ENCODE measurements at places on chromosomes 4 and X. TPM values are rescaled to one million over a fixed set of nuclear protein-coding genes. Genes with fewer than 3 reads are reported as not detected.
A peak's percentile ranks its signal among the peaks of the same experiment; 100 is the strongest.

DNA sequence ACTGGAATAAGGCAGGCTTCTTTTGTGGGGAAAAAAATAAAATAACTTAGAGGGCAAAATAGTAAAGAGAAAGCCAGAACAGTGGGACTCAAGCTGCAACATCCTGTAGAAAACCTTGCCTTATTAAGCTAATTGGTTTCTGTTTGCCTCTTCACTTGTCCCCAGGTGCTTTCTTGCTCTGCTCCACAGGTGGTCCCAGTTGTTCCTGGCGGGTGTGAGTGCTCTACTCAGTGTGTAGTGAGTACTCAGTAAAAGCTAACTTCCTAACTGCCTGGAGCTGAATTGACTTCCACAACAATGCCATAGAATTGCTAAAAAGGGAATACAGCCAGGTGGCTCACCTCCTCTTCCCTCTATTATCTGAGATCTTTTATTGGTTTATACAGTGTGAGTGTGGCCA, 930.2 kb downstream of the C4orf33 start:
- H3K36me3 ChIP-seq, result no peaks in the 10 kb centered on the region
- H3K27ac ChIP-seq, result no peak overlapping the region
- H3K4me1 ChIP-seq, result no peaks in the 10 kb centered on the region
- H3K27me3 ChIP-seq, result no peaks in the 10 kb centered on the region

ZMYM3 gene
- 28.1 TPM for total RNA-seq

DNA sequence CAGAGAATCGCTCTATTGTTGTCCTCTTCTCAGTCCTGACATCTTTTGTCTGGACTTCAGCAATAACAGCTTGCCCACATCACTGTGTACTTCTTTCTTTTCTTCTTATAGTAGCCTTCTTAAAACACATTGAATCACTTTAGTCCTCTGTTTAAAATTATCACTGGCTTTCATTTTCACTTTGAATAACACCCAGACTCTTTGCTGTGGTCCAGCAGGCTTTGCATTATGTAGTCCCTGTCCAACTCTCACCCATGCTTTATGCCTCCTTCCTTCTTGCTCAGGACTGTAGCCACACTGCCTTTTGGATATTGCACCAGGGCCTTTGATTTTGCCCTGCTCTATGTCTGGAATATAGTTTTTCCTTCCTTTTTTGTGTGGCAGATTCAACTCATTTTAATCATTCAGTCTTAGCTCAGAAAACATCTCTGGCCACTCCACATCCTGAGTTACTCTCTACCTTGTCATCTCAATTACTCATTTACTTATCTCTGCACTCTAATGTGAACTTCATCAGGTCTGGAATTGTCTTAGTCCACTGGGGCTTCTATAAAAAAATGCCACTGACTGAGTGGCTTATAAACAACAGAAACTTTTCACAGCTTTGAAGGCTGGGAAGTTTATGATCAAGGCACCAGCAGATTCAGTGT, 168.2 kb downstream of the C4orf33 start:
- 0 out of 2 replicates have a peak overlapping the region, but pooled peaks have one; percentile 12 for H3K27ac ChIP-seq
- H3K4me1 ChIP-seq, result peaks cover 9% of the 10 kb centered on the region
- DNase-seq, result peak; percentile 30
- H3K4me3 ChIP-seq, result no peak overlapping the region
- no peaks in the 10 kb centered on the region for H3K36me3 ChIP-seq

GRCh38 chr4:56129431-56129861, 180.7 kb downstream of the CEP135 start:
- DNase-seq, result no peak
- H3K27me3 ChIP-seq, result no peaks in the 10 kb centered on the region
- no peak overlapping the region for H3K27ac ChIP-seq
- no peaks in the 10 kb centered on the region for H3K36me3 ChIP-seq
- H3K4me3 ChIP-seq, result no peak overlapping the region
- no peaks in the 10 kb centered on the region for H3K4me1 ChIP-seq

DNA sequence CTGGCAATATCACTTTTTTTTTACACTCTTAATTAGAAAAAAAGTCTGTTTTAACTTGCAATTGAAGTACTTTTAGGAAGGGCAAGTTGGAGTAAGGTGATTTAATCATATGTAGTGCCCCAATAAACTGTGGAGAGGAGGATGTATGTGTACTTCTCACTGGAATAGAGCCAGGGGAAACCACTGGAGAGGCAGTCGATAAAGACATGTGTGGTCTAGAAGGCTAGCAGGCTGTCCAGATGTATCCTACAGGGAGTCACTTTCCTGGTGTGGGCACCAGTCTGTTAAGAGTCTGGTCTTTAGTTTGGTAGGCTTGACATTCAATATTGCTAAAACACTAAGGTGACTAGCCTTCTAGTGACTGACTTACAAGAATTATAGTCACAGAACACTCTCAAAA, 9.6 kb upstream of the SGMS2 start:
- no peak overlapping the region for H3K27ac ChIP-seq
- H3K36me3 ChIP-seq, result no peaks in the 10 kb centered on the region
- no peak overlapping the region for H3K4me3 ChIP-seq
- H3K27me3 ChIP-seq, result no peaks in the 10 kb centered on the region
- H3K4me1 ChIP-seq, result no peaks in the 10 kb centered on the region
- DNase-seq, result no peak

GRCh38 chr4:155392481-155393184, 15.9 kb upstream of the MAP9 start:
- H3K27me3 ChIP-seq, result no peaks in the 10 kb centered on the region
- DNase-seq, result no peak
- no peaks in the 10 kb centered on the region for H3K4me1 ChIP-seq
- no peak overlapping the region for H3K4me3 ChIP-seq

SLC9A7 gene
- total RNA-seq, result 52.6 TPM

DNA sequence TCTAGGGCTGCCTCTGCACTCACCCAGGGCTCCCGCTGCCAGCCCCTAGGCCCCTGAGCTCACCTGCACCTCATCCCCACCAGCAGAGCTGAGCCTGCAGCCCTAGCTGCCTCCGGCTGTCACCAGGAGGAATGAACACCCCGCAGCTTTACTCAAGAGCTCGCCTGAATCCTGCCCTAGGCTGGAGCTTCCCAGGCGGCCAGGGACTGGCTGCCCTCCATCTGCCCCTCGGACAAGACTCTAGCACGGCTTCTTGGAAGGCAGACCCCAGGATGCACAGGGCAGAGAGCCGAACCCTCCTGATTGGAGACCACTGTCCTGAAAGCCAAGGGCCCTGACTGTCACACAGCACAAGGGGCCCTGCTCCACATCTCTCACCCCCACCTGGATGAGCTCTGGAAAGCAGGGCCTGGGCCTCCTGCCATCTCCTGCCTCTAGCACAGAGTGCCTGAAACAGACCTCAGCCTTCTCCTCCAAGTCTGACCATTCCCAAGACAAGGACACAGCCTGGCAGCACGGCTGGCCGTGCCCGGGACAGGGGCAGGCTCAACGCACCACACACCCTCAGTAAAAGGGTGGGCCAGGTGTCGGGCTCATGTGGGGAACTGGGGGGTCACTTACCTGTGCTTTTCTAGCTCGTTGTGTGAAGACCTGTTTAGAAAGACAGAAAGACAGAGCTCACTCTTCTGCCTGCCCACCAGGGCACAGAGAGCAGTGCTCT, 4.4 kb downstream of the MXD4 start:
- no peak overlapping the region for H3K4me3 ChIP-seq
- H3K36me3 ChIP-seq, result peaks cover 4% of the 10 kb centered on the region
- no peaks in the 10 kb centered on the region for H3K27me3 ChIP-seq
- no peak for DNase-seq

RGN gene
- total RNA-seq, result 0.15 TPM

- H3K4me3 ChIP-seq, result no peak overlapping the region
- H3K27ac ChIP-seq, result no peak overlapping the region
- H3K27me3 ChIP-seq, result no peaks in the 10 kb centered on the region
- H3K4me1 ChIP-seq, result no peaks in the 10 kb centered on the region
Measured at GRCh38 chrX:75544786-75545185, 21.9 kb upstream of the ZDHHC15 start.

SRPK3 gene
- not detected for total RNA-seq

DNA sequence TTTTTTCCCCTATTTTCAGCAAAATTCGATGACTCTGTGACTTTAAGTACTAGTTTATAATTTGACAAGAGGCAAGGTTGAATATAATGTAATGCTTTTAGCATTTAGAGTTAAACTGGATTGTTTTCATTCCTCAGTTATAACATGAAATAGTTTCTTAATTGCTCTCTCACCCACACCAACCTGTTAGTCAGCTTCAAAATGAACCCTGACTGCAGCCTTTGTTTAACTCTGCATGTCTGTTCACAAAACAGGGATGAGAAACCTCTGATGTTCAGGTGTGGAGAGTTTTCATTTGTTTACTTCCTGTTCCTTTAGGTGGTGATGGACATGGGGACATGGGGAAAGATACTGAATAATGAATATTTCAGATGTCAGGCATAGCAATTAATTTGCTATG, 49.9 kb upstream of the MND1 start:
- DNase-seq, result no peak
- H3K36me3 ChIP-seq, result no peaks in the 10 kb centered on the region
- no peak overlapping the region for H3K27ac ChIP-seq
- no peaks in the 10 kb centered on the region for H3K27me3 ChIP-seq
- H3K4me1 ChIP-seq, result no peaks in the 10 kb centered on the region

CLDN22 gene
- not detected for total RNA-seq

- DNase-seq, result no peak
- no peak overlapping the region for H3K27ac ChIP-seq
- no peaks in the 10 kb centered on the region for H3K27me3 ChIP-seq
Measured at GRCh38 chrX:13607331-13607995, 38.1 kb downstream of the EGFL6 start.

- no peaks in the 10 kb centered on the region for H3K36me3 ChIP-seq
- no peak overlapping the region for H3K27ac ChIP-seq
- no peak overlapping the region for H3K4me3 ChIP-seq
- DNase-seq, result no peak
- no peaks in the 10 kb centered on the region for H3K4me1 ChIP-seq
Measured at GRCh38 chr4:1049591-1049905, 38.1 kb downstream of the FGFRL1 start.

DNA sequence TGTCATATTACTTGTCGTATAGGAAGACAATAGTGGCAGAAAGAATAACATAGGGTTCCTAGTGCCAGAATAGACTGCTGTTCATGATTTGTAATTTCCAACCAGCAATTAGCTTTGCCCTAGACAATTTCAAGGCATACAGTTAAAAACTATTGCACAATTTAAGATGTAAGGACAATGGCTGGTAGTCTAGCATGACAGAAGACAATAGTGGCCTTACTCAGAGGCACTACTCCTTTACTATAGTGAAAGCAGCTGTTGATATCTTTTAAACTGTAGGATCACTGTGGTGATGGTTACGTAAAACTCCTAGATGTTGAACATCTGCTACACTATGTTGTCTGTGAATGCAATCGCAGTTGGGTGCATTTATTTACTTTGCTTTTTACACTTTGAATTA, 234.5 kb downstream of the RBMX2 start:
- H3K36me3 ChIP-seq, result no peaks in the 10 kb centered on the region
- no peak overlapping the region for H3K4me3 ChIP-seq
- no peaks in the 10 kb centered on the region for H3K4me1 ChIP-seq
- H3K27ac ChIP-seq, result no peak overlapping the region

GRCh38 chr4:165970703-165971420, 97.8 kb downstream of the TLL1 start:
- H3K36me3 ChIP-seq, result no peaks in the 10 kb centered on the region
- no peaks in the 10 kb centered on the region for H3K4me1 ChIP-seq
- H3K27ac ChIP-seq, result no peak overlapping the region
- DNase-seq, result no peak

- no peaks in the 10 kb centered on the region for H3K36me3 ChIP-seq
- H3K27me3 ChIP-seq, result 0 out of 2 replicates have a peak, but pooled peaks cover 4% of the 10 kb centered on the region
- H3K4me3 ChIP-seq, result no peak overlapping the region
- no peaks in the 10 kb centered on the region for H3K4me1 ChIP-seq
Measured at GRCh38 chr4:140004922-140005627, 148.9 kb downstream of the MAML3 start.

DNA sequence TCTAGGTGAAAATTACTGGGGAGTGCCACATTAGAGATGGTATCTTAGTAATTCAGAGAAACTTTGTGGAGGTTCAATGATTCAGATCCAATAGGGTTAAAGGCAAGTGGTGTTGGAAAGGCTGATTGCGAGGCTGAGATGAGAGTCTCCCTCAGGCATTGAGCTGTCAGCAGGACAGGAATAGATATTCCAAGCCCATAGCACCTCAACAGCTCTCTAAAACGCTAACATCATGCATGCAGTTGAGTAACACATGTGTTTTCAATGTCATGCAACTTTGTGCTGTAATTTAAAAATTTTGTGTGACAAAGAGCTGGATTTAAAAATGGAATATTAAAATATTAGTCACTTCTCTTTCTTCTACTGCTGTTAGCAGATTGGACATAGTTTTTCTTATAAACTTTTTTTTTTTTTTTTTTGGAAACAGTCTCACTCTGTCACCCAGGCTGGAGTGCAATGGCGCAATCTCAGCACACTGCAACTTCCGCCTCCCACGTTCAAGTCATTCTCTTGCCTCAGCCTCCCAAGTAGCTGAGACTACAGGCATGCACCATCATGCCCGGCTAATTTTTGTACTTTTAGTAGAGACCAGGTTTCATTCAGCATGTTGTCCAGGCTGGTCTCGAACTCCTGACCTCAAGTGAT, 173.5 kb upstream of the C1QTNF7 start:
- H3K4me1 ChIP-seq, result peaks cover 6% of the 10 kb centered on the region
- H3K36me3 ChIP-seq, result no peaks in the 10 kb centered on the region
- H3K4me3 ChIP-seq, result no peak overlapping the region
- DNase-seq, result no peak
- no peaks in the 10 kb centered on the region for H3K27me3 ChIP-seq

Data from GM12878 (cell line).